CD4-positive, alpha-beta T cell treated with Interferon alpha-2 for 1 hour (primary cell): ENCODE measurements at places on chromosomes 4 and X.
A peak's percentile ranks its signal among the peaks of the same experiment; 100 is the strongest.

GRCh38 chr4:173442223-173442932 lies 43.5 kb upstream of the SCRG1 start:
- no peak for DNase-seq

- no peak for DNase-seq
Measured at GRCh38 chrX:9611436-9612145, 146.7 kb downstream of the TBL1X start.

DNA sequence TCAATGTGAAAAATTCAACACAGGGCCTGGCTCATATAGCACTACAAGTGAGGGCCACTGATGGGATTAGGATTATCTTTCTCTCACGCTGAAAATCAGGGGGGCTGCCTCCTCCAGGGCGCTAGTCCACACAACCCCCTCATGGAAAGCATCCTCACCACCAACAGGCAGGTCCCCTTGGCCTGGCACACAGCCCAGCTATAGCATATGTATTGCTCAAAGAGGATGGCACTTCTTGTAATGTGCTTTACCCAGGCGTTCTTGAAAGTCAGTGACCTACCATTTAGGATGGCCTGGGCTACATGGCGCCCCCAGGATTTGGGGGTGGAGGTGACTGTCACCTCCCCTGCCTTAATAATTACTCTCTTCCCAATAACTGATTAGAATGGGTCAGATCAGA lies 71.0 kb upstream of the LSM6 start:
- no peak for DNase-seq

- DNase-seq, result no peak
Measured at GRCh38 chrX:105829011-105829410, 6.7 kb downstream of the NRK start.

DNA sequence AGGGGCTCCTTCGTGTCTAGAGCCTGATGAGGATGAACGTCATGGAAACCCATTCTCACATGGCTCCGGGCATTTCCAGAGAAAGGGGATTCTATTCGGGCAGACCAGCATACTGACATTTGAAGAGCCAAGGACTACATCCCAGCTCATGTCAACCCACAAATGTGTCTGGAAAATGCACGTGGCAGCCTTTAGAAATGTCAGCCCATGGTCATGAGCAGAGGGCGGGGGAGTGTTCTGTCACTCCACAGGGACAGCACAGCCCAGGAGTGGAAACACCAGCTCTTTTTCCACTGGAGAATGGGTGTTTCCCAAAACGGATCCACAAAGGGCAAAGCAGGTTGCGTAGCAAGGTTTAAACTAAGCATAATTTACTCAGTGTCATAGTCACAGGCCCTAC lies 207.0 kb downstream of the BCOR start:
- no peak for DNase-seq

DNA sequence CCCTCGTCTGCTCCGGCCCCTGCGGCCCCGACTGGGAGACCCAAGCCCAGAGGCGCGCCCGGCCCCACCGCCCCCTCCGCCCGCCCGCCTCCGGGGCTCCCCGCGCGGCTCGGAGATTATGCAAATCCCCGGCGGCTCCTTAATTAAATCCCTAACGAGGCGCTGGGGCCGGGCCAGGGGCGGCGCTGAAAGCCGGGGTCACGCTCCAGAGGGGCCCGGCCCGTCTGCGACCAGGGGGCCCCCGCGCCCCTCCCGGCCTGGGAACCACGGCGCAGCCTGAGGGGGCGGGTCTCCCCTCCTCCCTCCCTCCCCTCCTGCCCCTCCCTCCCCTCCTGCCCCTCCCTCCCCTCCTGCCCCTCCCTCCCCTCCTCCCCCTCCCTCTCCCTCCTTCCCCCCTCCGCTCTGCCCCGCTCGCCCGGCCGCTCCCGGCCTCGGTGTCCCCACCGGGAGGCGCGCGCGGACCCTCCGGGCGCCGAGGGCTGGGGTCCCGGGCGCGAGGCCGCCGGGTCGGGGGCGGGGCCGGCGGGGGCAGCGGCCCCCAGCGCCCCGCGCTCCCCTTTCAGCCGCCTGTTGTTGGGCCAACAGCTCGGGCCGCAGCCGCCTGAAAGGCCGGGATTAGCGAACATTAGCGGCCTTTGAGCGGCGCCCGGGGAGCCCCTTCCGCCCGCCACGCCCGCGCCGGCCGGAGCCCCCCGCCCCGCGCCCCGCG lies 25.9 kb upstream of the FGFR3 start:
- DNase-seq, result peak; percentile 10

GRCh38 chr4:142547974-142548373 lies 298.1 kb downstream of the INPP4B start:
- no peak for DNase-seq

GRCh38 chrX:123990169-123990568 lies 28.7 kb downstream of the STAG2 start:
- no peak for DNase-seq

DNA sequence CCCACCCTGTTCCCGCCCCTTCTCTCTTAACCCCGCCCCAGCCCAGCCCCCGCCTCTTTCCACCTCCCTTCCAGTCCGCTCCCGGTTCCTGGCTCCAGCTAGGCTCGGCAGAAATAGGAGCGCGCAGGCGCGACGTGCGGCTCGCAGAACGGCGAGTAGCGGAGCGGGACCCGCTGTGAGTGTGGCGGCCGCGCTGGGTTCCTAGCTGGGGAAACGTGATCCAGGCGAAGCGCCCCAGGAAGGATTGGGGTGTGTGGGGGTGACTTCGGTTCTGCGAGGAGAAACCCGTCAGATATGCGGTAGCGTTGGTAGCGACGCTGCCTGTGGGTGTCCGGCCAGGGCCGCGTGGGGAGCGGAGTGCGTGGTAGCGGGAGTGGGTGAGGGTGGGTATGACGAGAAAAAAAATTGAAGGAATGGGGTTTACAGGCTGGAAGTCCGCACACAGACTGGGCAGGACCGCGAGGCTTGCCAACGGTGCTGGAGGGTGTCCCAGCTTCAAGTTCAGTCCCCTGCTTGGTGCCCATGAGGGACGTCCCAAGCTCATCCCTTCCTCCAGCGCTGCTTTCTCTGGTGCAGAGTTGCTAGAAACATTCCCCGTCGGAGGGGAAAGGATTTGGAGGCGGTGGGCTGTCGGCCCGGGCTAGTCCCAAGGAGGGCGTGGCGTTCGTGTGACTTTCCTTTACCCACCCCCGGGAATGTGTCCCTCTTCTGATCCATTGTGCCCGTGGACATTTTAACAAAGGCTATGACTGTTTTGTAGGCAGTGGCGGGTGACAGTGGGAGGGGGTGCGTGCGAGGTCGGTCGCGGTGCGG lies at the start of gene PRRG1:
TSS of gene PRRG1 (plus strand) at position 144 of the 813 bp plus-strand sequence. CDS start 56,886 bp downstream, outside the sequence.
- no peak for DNase-seq
